Activated CD4-positive, alpha-beta T cell treated with anti-CD3 and anti-CD28 coated beads, Interleukin-2, amount 10 ng/mL, durations not matched to agents 7 days and 5 days (primary cell): ENCODE measurements at places on chromosomes 6 and 20. TPM values are rescaled to one million over a fixed set of nuclear protein-coding genes. Genes with fewer than 3 reads are reported as not detected.

DNA sequence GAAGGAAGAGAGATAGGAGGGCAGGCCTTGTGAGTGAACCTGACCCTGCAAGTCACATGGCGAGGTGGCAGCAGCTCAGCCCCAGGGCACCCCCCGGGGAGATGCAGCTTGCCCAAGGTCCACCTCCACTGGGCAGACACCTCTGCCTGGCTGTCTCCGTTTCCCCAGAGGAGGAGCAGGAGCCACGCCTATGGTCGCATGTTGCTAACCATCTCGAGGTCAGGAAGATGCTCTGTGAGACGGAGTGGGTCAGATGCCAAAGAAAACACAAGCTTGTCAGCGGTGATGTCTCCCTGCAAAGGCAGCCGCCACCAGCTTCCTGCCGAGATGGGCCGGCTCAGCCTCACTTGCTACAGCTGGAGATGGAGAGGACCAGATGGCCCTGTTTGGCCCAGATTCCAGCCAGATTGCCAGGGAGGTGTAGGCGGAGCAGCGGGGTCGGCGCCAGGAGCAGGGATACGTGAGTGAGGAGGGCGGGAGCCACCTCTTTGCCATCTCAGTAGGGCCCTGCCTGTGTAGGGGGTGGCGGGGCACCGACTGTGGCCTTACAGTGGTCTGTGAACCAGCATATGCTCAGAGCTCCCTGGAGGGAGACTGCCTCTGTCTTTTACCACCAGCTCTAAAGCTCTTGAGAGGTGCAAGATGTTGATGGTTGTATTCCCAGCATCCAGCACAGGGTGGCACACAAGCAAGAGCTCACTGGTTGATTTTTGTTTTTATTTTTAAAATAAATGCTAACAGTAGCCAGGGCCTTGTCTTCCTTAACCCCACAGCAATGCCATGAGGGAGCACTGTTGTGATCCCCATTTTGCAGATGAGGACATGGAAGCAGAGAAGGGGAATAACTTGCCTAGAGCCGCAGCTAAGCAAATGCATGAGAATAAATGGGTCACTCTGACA, 42.9 kb upstream of the FAM83D start:
- no peak for DNase-seq

DNA sequence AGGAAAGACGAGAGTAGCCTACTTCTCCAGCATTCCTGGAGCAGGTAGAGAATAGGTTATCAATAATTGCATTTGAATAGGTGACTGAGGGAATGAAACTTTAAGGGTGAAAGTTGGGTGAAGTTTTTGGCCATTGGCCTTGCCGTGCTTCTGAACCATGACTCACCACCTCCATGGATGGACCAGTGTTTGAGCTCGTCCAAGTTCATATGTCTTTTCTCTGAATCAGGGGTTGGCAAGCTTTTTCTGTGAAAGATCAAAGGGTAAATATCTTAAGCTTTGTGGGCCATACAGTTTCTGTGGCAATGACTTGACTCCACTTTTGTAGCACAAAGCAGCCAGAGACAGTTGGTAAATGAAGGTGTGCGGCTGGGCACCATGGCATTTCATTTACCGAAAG, 31.8 kb downstream of the SNRNP48 start:
- no peak for DNase-seq

DNA sequence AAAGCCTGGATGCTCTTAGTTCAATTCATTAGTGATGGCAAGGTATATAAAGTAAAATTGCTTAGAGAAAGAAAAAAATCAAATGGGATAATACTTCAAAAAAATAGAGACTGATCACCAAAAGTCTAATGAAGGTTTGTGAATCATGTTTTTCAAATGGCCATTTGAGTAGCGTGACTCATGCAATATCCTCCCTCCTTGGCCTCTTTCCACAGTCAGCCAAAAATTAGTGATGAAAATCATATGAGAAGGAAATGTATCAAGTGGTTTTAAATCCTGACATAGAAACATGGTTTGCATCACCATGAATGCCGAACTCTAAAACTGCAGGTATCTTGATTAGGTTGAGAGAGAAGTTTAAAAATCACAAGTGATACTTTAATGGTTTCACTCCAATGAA, 1.2 kb upstream of the COL19A1 start:
- no peak for DNase-seq

DNA sequence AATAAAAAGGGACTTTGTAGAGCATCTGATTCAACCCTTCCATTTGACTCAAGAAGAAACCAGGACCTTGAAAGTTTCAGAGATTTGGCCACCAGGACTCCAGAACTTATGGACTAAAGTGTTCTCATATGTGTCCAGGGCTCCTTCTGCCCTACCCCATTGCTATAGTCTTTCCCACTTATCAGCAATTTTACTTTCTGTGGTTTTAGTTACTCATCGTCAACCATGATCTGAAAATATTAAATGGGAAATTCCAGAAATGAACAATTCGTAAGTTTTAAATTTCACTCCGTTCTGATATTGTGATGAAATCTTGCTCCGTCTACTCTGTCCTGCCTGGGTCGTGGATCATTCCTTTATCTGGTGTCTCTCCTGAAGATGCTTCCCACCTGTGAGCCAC, 259.8 kb downstream of the PHACTR1 start:
- DNase-seq: no peak

DNA sequence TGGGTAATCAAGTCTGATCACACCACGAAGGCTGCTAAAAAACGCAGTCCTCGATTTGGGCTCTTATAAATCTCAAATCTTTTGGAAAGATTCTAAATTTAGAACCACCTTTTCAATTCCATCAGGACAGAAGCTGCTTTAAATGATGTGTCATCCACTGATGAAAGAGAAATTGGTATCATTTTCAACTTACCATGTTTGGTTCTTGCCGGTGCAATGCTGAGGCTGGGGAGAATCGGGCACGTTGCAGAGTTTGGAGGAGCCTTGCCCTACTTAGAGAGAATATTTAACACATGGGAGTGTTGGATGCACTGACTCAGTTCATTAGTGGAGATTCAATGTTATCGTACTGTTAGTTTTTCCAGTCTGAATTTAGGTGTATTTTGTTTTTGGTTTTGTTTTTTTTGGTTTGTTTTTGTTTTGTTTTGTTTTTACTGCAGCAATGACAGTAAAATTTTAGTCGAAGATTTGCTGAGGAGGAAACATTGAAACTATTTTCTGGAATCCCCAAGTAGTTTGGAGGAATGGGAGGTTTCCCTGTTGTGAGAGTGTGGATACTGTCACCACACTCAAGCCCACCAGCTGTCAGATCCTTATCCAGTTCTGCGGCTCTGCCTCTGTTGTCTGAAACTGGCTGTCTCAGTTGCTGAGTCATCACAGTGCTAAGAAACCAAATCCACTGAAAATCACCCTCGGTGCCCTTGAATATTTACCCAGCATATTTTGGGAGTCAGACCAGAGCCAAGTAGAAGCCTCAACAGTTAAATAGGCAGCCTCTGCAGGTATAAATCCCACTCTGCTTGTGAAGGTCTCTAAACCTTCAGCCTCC, 497.0 kb downstream of the BTBD3 start:
- no peak for DNase-seq

DNA sequence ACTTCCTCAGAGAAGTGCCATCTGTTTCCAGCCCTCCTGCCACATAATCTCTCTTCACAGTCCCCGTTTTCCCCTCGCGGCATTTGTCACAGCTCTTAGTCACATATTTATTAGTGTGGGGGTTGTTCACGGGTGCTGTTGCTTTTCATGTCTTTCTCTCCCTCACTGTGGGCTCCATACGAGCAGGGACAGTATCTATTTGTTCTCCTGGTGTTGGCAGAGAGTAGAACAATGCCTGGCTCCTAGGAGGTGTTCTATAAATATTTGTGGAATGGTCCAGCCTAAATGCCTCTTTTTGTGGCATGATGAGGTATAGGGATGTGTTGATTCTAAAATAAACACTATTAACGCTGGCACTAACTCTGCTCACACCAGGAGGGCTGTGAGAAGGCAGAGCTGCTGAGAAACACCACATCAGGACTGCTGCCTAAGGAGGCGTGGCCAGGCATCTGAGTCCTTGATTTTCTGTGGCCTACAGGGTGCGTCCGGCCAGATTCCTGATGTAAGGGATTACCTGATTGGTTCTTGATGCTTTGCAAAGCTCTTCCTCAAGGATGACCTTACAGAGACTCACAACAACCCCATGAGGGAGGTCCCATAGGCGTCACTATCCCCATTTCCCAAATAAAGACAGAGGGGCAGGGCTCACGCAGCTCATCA, 219.8 kb upstream of the ARID1B start:
- no peak for DNase-seq

GRCh38 chr6:85449388-85449817, 480 bp upstream of the NT5E start:
- DNase-seq: peak; percentile 68

GRCh38 chr6:40340196-40340595, 247.0 kb downstream of the LRFN2 start:
- DNase-seq: no peak

DNA sequence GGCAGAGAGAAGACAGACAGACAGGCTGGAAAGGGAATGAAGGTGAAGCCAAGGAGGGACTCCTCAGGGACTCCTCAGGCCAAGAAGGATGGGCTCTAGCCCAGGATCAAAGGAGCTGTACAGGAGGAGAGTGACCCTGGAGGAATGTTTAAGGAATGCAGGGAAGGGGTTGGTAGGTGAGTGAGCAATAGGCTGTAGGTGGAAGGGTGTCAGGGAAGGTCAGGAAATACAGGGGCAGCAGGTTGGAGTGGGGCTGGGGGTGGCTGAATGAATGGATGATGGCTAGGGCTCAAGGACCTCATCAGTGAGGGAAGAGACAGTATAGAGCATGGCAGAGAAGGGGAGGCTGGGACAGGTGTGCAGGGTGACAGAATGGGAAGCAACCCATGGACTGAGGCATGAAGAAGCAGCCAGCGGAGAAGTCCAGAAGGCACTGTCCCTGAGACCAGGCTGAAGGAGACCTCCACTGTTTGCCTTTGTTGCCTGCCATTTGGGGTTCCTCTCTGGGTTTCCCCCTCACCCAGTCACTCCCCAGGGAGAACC, 13.2 kb downstream of the SYNGAP1 start:
- no peak for DNase-seq

DNA sequence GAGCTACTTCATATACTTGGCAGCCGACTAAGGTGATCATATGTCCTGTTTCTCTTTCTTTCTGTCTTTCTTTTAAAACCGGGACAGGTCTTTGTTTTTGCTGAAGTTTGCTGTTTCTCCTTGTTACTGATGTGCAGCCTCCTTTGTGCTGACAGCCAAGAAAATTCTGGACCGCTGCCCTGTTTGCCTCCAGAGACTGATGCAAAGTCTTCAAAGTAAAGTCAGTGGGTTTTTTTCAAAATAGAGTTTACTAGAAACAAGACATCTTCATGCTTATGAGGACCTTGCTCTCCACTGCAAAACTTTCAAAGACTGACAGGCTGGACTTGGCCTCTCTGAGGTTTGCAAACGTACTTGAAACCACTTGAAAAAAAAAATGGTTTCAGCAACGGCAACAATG, 510.5 kb upstream of the MAP3K7 start:
- no peak for DNase-seq

GRCh38 chr6:34859951-34860350, 27.9 kb downstream of the TAF11 start:
- DNase-seq: no peak

DNA sequence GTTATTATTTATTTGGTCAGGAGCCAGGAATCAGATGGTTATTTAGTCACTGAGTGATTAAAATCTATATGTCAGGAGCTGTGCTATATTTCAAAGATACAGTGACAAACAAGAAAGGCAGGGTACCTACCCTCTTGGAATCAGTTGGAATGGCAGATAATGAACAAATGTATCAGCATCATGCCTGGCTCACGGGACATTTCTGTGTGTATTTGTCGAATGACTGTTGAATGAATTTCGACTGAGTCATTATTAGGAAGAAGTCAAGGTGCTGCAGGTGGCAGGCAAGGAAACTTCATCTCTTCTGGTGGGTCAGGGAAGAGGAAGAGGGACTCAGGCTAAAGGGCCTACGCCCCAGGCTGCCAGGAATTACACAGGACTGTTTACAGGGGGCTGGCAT, 13.6 kb downstream of the PKIG start:
- DNase-seq: no peak

DNA sequence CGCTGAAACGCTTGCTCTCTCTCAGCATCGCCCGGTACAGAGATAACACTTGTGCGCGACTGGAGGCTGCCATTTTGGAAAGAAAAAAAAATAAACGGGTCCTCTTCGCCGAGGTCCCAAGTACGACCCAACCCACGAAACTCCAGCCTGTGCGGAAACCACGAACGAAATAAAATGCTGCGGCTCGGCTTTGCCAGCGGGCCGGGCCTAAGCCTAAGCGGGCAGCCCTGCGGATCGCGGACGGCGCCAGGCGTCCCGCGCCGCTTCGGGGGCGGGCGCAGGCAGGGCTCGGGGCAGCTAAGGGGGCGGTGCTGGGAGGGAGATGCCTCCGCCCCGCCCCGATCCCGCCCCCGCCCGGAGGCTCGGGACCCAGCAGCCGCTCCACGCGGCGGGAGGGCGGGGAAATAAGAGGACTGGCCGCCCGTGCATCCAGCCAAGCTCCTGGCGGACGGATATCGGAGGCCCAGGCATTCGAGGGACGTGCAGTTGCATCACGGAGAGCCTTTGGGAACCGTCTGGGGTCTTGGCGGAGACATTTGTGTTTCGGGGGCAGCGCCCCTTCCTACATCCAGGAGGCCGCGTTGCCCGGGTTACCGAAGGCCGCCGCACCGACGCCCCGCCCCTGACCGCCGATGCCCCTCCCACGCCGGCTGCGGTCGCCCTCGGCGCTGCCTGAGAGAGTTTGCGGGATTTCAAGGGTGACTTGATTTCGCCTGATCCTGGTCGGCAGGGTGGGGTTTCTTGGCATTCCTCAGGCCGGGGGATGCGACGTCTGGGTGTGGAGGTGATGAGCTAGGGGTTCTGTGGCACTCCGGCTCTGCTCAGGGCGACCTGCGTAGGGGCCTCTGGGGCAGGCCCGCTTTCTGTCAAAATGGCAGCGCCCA, at the start of the genes FARS2 and LYRM4:
Gene FARS2, plus strand, starts transcription at position 853 of the 884 bp plus-strand sequence.
Gene LYRM4, minus strand, starts transcription at position 290 of the 884 bp plus-strand sequence. Its CDS starts 217 bp downstream, at position 73.
- DNase-seq: peak; percentile 88

DNA sequence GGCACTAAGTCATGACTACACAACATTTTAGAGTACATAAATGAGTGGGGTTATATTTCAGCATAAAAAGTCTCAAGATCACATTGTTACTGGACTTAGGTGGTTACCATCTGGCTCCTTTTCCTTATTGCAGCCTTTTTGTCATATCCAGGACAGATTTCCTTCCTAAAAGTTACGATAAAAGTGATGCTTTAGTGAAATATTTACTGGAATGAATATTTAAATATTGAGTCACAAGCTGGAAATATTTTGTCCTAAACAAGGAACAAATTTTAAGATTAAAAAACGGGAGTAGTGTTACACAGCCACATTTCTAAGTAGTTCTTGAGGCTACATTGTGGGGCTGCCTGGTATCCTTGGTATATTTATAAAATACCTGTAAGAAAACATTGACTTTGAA, 52.2 kb downstream of the CDC40 start:
- DNase-seq: no peak

- DNase-seq: no peak
Measured at GRCh38 chr6:113599444-113599843, 257.7 kb upstream of the MARCKS start.

DNA sequence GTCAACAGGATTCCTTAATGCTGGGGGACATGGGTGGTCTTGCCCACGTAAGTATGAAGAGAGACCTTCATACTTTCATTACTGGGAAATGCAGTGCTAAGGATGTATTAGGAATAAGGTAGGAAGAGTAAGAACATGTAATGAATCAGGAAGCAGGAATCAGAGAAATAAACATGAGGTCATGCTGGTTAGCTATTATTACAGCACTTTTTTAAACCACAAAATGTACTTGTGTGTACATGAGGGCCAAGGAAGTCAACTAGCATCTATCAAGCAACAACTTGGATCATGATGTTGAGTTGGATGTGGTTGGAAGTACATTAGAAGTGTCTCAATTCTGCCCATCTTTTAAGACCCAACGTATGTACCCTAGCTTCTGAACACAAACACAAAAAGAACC, 63.5 kb upstream of the E2F3 start:
- no peak for DNase-seq

Gene NKAIN2
- not detected for total RNA-seq

Gene FAM229B
- 2.2 TPM for total RNA-seq

Gene SCRT2
- not detected for total RNA-seq

Gene WFDC5
- total RNA-seq: not detected
